ENCODE measurements at places on chromosomes 4 and X.

DNA sequence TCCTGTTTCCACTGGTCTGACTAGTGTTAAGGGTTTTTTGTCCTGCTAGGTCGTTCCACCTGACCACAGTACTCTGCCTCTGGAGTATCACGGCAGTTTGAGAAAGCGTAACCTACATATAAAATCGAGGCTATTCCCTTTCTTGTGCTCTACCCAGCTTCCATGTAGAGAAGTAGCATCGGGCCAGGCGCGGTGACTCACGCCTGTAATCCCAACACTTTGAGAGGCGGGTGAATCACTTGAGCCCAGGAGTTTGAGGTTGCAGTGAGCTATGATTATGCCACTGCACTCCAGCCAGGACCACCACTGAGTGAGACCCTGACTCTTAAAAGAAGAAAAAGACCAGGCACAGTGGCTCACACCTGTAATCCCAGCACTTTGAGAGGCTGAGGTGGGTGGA lies 7.5 kb downstream of the PPEF1 start:
- no peak for DNase-seq

- no peak for DNase-seq
These were observed 218.6 kb upstream of the KCNIP4 start for GRCh38 chr4:22167201-22167600.

DNA sequence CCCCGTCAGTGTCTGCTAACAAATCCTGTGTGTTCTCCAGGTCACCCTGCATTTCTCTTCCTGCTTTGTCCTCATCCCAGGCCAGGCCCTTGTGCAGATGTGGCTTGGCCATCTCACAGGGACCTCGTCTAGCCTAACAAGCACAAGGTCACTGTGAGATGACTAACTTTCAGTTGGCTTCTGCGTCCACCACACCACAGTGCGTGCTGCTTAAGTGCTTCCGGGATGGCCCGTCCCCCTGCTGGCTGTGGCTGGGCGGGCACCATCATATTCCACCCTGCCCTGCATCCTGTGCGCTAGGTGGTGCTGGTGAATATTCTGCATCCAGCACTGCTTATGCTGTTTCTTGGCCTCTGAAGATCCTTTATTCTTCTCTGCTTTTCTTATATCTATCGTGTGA lies 33.8 kb downstream of the RBBP7 start:
- no peak for DNase-seq

GRCh38 chr4:85302756-85303155 lies 172.2 kb upstream of the ARHGAP24 start:
- no peak for DNase-seq

- DNase-seq: no peak
These were observed 633.4 kb downstream of the CENPC start for GRCh38 chr4:66911880-66912279.

- DNase-seq: no peak
These were observed 793.9 kb downstream of the ADGRL3 start for GRCh38 chr4:61994036-61994435.

DNA sequence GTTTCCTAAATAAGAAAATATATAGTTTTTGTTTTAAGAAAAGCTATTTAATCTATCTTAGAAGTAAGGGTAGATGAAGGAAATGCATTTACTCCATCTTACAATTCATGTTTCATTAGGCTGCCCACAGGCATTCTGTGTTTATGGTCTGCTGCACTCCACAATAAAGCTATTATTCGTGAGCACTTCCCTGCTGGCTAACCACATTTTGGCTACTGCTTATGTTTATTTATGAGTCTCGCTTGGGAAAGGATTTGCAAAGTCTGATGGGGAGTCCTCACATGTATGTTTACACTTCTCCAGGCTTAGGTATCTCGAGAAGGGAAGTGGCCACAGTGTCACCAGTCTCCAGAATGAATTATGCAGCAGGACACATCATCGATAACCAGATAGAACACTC lies 260.8 kb upstream of the VCX start:
- DNase-seq: no peak

DNA sequence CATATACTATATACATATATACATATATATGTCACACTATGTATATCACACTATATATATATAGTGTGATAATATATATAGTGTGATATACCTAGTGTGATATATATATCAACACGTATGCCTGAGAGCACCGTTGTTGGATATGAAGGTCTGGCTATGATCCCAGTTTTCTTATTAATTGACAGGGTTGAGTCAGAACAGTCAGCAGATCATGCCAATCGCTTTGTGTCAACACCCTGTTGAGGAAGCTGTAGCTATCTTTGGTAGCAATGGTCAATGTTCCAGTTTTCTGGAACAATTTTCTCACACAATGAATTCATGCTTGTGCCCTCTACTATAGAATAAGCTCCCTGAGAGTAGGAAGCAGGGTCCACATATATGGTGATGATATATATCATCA lies 496.0 kb upstream of the AGA start:
- DNase-seq: no peak

GRCh38 chrX:8984231-8984630 lies 49.7 kb downstream of the FAM9B start:
- DNase-seq: no peak

GRCh38 chrX:41789374-41789773 lies 65.4 kb downstream of the GPR82 start:
- DNase-seq: no peak

GRCh38 chr4:146637621-146638332 lies 916 bp upstream of the POU4F2 start:
- no peak for DNase-seq

Data from activated CD4-positive, alpha-beta T cell treated with anti-CD3 and anti-CD28 coated beads, Interleukin-2, amount 50 U/mL, for 16 hours (primary cell).